ENCODE measurements at places on chromosomes 13 and 19.

DNA sequence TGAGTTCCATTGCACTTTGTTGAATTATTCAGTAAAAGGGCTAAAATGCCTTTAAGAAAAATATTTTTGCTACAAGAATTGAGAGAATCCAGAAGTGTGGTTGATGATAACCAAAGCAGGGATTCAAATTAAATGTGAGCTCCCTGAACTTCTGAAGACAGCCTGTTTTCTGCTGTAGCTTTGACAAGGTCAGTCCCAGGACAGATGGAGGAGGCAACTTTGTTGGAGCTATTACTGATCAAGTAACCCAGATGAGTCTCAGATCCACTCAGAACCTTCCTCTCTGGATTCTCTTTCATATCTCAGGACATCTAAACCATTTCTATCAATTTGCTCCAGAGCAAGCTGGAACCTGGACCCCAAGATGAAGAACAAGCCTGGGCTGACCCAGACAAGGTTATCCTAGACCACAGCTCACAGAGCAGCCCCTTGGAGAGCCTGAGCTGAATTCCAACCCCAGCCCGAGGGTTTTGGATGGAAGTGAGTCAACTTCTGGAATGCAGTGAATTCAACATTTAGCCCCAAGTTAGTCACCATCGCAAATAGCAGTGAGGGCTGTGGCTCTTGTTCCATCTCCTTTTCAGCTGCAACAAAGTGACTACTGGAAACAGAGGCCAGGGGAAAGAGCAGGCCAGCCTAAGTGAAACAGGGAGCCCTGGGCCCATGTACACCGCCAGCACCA lies 137.8 kb upstream of the TSC22D1 start:
- DNase-seq: no peak

DNA sequence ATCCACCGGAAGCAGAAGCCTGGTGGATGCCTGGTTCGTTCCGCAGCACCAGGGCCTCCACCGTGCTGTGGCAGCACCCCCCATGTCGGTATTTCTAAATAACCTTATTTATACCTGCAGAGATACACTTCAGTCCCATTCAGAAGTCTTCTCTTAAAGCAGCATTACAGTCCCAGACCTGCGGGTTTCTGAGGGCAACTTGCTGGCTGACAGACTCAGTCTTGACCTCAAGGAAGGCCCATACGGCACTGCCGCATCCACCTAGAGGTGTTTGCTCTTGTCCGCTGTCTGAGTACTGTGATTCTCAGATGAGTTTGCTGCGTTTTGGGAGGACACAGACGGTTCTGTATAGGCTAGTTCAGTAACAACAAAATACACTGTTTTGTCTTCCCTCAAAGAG lies 16.9 kb upstream of the TEX29 start:
- no peak for DNase-seq

DNA sequence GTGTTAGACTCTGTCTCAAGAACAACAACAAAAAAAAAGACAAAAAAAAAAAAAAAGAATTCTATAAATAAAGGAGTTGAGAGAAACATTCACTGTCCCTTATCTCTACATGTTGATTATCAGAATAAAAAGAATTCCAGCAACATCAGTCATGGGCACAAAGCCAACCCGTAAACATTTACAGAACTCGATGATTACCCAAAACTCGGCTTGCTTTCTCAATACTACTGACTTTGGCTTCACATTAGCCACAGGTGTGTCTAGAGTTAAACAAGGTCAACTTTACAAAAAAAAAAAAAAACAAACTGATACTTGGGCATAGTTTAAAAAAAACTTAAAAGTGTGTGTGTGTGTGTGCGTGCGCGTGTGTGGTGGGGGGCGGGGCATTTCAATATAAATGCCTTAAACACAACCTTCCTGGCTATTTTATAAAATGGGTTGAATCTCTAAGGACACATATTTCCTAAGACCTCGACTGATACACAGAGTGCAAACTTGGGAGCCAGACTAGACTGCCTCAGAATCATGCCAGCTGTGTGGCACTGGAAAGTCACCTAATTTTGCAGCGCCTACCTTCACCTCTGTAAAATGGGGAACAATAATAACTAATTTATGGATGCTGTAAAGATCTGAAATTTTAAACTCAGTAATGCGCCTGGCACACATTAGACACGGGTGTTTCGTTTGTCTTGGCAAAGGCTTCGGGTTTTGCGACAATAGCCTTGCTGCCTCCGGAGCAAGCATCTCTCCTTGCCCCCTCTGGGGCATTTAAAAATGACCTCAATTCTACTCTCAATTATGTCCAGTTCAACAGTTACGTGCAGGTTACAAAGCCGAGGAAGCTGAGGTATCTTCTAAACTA lies 922 bp downstream of the EBPL start:
- DNase-seq: no peak

DNA sequence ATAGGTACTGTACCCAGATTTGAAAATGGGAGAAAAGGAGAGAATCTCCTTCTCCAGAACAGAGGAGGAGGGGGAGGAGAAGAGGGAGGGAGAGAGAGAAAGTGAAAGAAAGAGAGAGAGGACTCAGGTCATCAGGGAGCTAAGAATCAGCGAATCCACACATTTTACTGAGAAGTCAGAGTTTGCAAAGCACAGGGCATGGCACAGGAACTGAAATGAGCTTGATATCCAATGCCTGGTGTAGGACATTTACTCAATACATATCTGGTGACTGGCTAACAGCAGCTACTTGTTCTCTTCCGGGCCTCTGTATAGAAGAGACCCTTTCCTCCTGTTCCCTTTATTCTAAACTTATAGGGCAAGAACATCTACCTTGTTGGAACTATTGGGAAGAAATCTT lies 375.1 kb downstream of the KLF5 start:
- no peak for DNase-seq

DNA sequence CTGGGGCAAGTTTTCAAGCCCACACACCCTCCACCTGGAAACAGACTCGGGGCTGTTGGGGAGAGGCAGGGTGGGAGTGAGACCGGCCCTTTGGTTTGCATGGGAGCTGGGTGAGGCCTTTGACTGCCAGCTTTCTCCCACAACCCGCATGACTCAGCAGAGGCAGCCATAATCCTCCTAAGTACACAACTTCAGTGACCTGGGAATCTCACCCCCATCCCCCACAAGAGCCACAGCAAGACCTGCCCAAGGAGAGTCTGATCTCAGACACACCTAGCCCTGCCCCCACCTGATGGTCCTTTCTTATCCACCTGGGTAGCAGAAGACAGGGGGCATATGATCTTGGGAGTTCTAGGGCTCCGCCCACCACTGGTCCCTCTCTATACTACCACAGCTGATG lies 1615.4 kb downstream of the EFNB2 start:
- no peak for DNase-seq

- DNase-seq: no peak
Measured at GRCh38 chr13:112711528-112712265, 21.9 kb downstream of the ATP11A start.

DNA sequence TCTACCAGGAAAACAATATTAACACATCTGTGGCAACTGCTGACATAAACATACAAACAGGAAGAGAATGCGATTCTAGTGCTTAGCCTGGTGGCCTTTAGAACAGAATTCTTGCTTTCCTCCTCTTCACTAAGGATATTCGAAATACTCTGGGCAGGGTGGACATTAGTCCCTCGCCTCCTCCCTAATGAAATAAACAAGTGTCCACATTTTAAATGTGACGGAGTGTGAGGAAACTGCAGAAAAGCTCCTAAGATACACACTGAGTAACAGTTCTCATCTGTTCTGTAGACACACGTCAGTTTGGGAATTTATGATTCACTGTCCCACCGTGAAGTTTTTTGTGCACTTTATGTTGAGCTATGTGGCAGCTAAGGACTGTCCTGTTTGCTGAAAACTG lies 639 bp downstream of the STARD13 start:
- DNase-seq: peak; percentile 49

- DNase-seq: no peak
Measured at GRCh38 chr13:88526186-88526852, 855.1 kb downstream of the SLITRK5 start.

- no peak for DNase-seq
Measured at GRCh38 chr19:45765702-45766295, 3.3 kb downstream of the SIX5 start.

DNA sequence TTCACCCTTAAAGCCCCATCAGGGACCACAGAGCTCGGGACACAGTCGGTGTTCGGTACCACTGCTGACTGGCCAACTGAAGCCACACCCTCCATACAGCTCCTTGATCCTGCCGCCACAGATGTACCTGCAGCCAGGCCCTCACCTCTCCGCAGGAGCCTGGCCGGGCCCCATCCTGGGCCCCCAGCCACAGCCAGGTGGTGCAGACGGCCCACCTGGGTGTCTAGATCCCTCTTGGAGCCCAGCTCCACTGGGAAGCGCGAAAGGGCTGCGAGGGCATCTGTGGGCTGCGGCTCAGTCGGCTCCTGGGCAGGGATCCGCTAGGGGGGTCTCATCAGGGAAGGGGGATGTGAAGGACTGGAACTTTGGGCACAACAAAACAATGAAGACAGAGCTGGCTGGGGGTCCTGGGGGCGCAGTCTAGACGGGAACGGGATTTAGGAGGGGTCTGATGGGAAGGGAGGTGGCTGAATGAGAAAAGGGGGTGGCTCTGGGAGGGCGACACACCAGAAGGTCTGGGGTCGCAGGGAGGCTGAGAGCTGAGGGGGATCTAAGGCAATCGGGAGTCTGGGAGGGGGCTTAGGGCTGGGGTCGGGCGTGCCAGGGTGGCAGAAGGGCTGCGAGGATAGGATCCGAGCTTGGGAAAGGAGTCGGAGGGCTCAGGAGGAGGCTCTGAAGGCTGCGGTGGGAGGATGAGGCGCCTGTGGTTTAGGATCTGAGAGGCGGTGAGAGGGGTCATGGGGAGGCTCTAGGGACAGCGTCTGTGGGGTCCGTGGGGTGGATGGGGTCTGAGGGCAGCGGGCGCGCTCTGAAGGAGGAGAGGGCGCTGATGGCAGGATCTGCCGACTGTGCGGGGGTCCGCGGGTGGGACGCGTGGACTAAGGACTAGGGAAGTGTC lies 15.8 kb downstream of the PRODH2 start:
- no peak for DNase-seq

DNA sequence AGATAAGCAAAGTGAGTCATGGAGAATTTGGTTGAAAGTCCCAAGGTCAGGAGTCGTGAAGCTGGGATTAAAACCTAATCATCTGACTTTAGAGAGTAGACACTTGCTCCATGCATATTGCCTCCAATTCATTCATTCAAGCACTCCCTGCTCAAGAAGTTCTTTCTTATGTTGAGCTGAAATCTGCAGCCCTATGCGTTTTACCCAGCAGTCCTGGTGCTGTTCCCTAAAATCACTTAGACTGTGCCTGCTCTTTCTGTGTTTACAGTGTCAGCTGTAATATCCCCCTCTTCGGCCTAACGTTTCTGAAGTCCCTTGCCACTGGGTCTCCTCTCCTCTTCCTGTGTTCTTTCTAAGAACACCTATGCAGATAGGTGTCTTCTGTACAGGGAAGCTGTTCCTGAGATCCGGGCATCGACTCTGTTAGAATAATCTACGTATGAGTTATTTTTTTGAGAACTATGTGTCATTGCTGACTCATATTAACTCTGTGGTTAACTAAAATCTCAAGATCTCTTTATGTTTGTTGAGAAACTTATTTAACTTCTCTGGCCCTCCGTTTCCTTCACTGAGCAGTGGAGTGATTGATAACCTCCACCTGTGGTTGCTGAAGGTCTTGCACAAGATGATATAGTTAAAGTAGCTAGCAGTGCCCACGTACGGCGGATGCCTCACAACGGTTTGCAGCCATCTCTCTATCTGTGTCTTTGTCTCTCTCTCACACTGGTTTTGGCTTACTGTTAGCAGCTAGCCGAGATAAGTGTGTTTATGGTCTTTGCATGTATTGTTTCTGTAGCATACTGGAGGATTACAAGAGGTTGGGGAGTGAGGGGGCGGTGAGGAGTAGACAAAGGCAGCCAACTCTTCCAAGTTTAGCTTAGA lies 4.7 kb downstream of the ALOX5AP start:
- DNase-seq: peak; percentile 71

- no peak for DNase-seq
Measured at GRCh38 chr13:94006296-94006695, 473.2 kb downstream of the DCT start.

GRCh38 chr13:110220471-110220870 lies 86.5 kb downstream of the COL4A1 start:
- peak; percentile 57 for DNase-seq

GRCh38 chr13:96273196-96273595 lies 183.3 kb downstream of the HS6ST3 start:
- DNase-seq: no peak

DNA sequence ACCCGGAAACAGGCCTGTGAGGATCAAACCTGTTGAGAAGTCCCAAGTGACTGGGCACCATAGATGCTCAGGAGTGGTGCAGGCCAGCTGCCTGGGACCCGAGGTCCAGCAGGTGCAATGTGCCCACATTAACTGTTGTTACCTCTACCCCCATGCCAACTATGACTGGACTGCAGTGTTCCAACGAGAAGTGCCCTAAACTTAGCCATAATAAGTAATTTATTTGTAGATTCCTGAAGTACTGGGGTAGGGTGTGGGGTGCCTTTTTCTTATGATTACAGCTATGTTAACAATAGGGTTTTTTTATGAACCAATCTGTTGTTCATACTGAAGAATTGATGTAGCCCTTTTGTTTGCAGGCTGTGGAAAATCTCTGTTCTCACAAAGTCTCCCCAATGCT lies 9.2 kb downstream of the CUL4A start:
- no peak for DNase-seq

DNA sequence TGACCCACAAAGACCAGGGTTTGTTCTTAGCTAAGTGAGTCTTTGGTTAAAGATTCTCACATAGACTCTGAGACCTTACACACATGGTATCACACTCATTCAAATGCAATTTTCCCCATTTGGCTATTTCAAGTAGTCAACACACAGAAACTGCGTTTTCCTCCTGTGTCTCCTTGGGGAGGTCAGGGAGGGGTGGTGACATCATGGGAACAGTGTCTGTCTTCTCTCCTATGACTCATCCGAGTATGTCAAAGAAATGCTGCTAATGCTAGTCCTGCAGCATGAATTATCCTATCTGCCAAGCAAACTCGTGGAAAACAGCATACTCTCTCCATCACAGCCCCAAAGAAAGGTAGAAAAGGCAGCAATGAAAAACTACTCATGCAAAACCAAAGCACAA lies 100.2 kb downstream of the ENOX1 start:
- DNase-seq: peak; percentile 23

DNA sequence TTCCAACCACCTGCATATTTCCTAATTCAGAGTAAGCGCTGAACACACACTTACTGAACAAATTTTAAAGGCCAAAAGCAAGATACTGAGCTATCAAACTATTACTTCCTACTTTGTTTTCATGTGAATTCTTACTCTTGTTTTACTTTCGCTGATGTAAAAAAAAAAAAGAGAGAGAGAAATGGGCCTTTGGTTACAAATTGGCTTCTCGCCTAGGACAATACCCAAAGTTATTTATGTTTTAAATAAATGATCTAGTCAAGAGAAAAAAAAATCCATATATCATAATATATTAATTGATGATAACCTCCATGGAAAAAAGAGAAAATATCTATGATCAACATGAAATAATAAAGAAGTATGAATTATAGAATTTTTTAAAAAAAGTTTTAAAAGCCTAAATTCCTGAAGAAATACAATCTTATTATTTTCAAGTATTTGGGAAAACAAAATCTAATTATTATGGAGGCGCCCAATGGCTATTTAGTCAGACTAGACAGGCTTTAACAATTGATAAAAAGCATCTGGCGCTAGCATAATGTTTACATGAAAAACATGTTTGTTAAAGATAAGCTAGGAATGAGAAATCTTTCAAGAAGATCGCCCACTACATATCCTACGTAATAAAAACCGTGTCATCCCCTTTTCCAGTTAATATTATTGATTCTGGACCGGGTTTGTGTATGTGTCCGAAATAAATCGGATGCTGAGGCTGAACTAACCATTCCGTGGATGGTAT lies 9.0 kb downstream of the COL4A1 start:
- DNase-seq: no peak

GRCh38 chr13:99995104-99995588 lies 13.6 kb downstream of the ZIC2 start:
- no peak for DNase-seq

- DNase-seq: no peak
Measured at GRCh38 chr19:14343286-14343685, 38.0 kb upstream of the ADGRE5 start.
